Hepatocyte (in vitro differentiated cells): ENCODE measurements at places on chromosomes 4 and X.
A peak's percentile ranks its signal among the peaks of the same experiment; 100 is the strongest.

- no peak for DNase-seq
These were observed 37.5 kb downstream of the AFAP1 start for GRCh38 chr4:7902101-7902553.

DNA sequence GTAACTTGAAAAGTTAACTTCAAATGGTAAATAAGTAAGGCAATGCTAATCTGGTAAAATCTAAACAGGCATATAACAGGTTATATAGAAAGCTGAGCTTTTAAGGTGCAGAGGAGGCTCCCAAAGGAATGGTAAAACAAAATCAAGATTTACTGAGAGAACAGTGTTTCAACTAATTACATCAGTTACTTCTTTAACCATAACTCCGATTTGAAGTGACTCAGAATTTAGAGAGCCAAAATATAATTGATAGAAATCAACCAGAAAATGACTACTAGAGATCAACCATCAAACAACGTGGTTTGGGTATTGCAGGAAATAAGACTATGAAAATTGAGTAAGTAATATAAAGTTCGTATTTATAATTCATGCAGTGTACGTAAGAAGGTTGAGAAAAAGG lies 6.9 kb downstream of the G3BP2 start:
- DNase-seq: no peak

DNA sequence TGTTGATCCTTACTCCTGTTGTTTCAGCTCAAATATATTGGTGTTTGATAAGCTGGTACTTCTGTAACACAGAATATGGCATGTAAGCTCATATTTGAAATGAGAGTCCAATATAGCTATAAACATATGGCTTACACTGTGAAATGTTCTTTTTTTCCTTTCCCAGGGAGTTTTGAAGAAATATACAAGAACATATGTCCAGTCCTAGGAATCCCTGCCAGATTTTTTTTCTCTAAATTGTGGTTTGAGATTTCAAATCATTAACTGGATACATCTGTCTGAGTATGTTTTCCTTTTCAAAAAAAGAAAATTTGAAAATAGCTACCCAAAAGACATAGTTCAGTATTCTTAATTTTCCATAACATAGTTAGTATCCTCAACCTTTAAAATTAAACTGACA lies 60.2 kb downstream of the HMGB2 start:
- no peak for DNase-seq

DNA sequence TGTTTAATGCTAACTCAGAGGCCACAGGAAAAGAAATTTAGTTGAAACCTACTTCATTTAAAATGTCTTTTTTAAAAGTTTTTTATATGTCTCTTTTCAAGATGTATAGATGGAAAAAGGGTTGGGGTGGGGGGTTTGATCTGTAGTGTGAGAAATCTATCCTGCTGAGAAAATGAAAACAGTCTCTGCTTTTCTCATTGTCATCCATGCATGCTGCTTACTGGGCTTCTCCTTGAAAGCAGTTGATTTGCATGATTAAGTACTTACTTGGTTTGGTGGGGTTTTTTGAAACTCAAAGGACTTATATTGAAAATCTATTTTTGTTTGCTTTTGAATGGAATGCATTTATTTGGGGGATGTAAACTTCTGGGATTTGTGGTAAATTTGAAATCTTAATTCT lies 313.6 kb upstream of the DKK2 start:
- DNase-seq: no peak

DNA sequence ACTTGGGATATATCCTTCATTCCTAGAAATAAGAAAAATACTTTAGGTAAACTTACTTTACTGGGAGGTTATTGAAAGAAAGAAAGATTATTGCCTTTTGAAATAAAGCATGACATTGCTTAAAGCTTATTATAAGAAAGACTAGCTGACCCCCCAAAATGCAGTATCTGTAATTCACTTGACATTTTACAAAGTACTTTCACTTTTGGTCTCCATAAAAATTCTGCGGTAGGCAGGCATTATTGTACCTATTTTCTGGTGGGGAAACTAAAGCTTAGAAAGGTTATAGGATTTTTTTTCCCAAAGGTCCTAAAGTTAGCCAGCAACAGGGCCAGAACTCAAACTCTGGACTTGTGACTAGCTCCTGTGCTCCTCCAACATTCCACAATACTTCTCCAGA lies 29.7 kb upstream of the TXK start:
- no peak for DNase-seq

- peak; percentile 8 for DNase-seq
These were observed 475.7 kb upstream of the SLIT2 start for GRCh38 chr4:19776021-19776459.

DNA sequence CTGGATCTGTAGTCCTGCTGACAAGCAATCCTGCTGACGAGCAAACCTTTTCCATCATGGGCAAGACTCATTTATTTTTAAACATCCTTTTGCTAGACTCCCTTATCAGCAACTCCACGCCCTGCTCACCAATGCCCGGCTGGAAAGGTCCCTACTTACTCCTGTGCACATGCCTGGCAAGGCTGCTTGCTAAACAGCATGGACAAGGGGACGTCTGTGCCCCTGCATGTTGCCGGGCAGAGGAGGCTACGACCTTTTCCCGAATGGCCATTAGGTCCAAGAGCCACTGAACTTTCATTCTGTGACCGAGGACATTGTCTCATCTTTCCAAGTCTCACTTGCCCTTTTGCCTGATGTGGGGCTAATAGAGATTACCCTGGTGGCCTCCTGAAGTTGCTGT lies 98.6 kb downstream of the MGST2 start:
- no peak for DNase-seq

- no peak for DNase-seq
These were observed 106.0 kb downstream of the ARHGAP10 start for GRCh38 chr4:147837854-147838253.

- DNase-seq: no peak
These were observed 95.8 kb downstream of the FAM53A start for GRCh38 chr4:1588306-1588705.
